ENCODE measurements at places on chromosomes 16 and 17.

DNA sequence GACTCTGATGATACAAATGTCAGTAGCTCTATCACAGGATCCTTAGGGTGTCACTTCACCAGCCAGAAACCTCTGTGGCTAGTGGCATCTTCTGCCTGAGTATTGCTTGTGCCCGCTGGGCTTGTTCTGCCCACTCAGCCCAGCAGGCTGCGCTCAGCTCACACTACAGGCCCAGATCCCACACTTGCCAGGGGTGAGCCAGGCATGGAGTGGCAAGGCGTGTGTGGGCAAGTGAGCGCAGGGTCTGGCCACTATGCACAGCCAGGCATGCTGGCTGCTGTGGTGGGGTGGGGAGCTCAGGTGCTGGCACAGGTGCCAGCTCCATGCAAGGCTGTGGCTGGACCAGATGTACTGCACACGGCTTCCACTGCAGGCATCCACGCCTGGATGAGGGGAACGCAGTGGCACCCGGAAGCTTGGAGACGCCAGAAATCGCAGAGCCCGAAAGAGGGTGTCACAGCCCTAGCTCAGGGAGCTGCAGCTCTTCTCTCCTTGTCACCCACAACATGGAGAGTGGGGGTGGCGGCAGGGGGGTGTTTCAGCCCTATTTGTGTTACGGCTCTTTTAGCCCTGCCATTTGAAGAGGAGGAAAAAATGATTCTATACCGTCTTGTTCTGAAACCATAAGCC, 10.2 kb downstream of the CFAP97D1 start:
- no peak for DNase-seq

DNA sequence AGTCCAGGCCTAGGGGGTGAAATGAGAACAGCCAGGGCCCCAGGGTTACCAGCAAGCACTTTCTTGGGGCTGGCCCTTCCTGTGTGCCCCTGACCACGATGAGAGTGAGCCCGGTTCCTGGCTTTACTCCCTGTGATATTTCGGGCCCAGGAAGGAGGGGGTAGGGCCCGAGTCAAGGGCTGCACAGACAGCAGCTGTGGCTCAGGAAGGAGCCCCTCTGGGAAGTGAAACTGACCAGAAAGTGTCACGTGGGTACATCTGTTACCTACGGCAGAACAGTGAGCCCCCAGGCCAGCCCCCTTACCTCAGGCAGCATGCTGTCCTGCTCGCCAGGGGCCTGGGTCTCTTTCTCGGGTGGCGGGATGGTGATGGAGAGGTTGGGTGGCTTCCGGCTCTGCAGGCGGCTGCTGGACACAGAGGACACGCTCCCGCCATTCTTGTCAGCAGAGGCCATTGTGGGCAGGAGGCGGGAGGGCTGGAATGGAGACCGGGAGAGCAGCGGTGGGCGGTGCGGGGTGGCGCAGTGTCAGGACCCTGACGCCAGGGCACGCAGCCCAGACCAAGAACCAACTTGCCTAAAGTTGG, 13.8 kb downstream of the AANAT start:
- no peak for DNase-seq

DNA sequence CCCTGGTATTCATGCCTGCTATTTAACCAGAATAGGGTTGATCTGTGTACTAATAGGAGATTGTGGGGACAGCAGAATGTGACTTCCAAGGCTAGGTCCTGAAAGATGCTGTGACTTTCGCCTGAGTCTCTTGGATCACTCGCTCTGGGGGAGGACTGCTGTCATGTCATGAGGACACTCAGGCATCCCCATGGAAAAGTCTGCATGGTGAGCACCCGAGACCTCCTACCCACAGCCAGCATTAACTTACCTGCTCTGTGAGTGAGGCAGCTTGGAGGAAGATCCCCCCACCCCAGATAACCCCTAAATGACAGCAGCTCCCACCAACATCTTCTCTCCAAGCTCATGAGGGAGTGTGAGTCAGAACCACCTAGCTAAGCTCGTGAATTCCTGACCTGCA, 30.3 kb upstream of the C16orf78 start:
- no peak for DNase-seq

DNA sequence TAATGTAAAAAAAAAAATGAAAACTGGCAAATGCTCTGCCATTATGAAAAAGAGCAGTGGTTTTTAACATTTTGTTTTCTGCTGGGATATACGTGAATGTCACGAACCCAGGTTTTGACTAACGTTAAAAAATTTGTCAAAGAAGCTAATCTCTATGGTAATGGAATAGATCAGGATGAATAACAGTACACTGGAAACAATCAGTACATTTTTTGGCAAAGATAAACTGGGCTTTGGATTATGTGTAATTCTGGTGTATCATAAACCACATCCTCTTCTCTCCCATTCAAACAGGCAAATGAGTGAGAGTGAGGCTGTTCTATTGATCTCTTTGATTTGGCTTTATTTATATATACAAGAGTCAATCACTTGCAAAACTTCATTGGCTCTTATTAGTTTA, 207.0 kb upstream of the IRX3 start:
- DNase-seq, result no peak

DNA sequence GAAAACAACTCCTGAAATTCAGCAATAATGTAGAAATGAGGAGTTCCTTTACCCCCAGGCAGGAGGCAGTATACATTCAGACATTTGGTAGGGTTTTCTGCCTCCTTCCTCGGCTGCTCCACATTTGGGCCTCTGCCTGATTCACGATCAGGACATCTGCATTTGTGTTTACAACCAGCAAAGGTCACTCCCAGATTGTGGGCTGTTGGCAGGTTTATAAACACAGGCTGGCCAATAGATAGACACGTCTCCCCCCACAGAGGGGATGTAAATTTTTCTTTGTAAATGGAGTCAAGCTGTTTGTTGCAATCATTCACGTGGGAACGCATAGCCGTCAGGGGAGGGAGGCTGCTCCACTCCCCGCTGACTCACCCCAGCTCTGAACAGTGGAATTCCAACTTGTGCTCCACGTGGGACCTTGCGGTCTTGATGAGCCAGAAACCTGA, 252.1 kb upstream of the N4BP1 start:
- DNase-seq, result no peak

DNA sequence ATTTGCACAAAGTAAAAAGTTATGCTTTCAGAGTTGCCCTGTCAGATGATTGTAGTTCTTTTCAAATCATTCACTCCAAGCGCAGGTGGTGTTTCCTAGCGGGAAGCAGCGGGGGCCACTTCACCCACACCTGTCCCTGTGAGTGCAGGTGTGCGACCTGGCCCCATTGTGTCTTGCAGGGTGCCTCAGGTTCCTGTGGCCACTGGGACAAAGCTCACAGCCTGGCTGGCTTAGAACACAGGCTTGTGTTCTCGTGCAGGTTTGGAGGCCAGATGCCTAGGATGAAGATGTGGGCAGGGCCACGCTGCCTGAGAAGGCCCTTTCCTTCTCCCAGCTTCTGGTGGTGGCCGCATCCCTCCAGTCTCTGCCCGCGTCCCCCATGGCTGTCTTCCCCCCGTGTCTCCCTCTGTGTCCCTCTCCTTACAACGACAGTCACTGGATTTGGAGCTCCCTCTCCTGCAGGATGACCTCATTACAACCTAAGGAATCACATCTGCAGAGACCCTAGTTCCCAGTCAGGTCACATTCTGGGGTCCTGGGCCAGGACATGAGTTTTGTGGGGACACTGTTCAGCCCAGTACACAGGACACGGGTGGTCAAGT, 90.5 kb downstream of the NPIPB11 start:
- DNase-seq, result no peak

DNA sequence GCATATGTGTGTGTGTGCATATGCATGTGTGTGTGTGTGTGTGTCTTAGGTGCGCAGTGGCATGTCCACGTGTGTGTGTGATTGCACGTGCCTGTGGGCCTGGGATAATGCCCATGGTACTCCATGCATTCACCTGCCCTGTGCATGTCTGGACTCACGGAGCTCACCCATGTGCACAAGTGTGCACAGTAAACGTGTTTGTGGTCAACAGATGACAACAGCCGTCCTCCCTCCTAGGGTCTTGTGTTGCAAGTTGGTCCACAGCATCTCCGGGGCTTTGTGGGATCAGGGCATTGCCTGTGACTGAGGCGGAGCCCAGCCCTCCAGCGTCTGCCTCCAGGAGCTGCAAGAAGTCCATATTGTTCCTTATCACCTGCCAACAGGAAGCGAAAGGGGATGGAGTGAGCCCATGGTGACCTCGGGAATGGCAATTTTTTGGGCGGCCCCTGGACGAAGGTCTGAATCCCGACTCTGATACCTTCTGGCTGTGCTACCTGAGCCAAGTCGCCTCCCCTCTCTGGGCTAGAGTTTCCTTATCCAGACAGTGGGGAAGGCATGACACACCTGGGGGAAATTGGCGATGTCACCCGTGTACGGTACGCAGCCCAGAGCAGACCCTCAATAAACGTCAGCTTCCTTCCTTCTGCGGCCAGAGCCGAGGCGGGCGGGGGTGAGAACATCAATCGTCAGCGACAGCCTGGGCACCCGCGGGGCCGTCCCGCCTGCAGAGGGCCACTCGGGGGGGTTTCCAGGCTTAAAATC, 47.6 kb downstream of the IL21R start:
- DNase-seq, result no peak

- no peak for DNase-seq
Observed at GRCh38 chr17:14427900-14428647, 127.2 kb downstream of the HS3ST3B1 start.

GRCh38 chr16:65809627-65810026, 556.9 kb upstream of the CDH5 start:
- no peak for DNase-seq

- DNase-seq, result no peak
Observed at GRCh38 chr17:44830359-44831288, 537 bp upstream of the GJC1 start.

DNA sequence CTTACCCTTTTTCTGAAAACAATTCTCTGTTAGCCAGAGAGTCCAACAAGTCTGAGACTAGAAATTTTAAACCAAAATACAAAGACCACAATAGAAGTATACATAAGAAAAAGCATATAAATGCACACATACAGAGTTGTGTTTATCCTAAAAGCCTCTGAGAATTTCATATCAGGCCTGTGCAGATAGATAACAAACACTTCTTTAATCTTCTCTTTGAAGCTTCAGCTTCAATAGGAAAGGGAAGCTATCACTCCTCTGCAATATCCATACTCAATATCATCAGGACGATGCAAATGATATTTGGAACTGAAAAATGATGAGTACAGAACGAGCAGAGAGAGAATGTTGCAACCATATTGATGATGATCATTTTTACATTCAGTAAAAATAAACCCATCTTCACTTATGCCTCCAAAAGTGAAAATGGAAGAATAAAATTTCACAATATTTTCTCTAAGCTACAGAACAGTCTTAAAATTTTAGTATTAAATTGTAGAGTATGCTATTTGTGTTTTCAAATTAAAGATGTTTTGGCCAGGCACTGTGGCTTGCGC, 61.6 kb downstream of the SKAP1 start:
- no peak for DNase-seq

GRCh38 chr16:22035153-22035552, 27.2 kb downstream of the MOSMO start:
- no peak for DNase-seq

DNA sequence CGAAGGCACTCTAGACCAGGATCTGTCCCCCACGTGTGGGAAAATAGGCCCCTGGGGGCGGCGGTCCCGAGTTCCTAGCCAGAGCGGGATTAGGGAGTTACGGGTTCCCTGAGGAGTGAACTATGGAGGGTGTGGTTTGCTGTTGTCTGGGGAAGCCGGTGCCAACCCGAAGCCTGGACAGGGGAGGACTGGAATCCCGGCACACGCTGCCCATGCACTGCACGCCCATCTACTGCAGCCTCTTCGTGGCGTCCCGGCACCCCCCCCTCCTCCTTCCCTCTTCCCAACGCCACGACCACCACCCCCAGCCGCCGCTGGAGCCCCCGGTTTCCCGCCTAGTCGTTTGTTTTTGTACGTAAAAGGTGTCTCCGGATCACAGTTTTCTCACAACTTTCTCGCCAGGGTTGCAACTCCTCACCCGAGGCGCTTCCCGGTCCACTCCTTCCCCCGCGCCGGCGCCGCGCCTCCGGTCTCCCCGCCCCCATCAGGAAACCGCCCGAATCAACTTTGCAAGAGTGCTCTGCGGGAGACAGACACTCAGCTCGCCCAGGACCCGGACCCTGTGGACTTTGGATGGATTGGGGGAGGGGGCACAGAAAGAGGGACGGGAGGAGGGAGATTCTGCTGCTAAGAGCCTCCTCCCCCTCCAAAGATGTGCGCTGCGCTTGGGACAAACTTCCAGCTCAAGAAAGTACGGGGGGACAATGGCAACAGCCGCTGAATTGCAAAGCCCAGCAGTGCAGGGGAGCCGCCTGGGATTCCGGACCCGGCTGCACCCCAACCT, 1.4 kb upstream of the LHX1 start:
- DNase-seq, result no peak

DNA sequence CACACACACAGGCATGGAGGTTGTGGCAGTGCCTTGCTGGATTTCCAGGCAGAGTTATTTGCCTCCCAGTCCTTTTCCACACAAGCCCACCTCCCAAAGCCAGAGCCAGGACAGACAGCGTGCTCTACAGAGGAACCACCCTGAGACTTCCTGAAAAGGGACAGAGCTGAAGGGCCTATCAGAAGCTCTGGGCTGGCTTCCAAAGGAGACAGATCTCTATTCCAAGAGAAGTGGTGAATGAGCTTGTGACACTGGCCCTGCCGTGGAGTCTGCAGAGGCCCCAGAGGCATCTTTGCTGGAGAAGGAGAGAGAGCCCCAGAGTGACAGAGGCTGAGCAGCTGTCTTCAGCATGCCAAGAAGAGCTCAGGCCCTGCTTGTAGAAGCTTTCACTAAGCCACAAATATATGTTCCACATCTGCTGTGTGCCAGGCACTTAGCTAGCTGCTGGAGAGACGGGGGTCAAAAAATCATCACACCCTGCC, 8.3 kb upstream of the LPCAT2 start:
- DNase-seq, result no peak

DNA sequence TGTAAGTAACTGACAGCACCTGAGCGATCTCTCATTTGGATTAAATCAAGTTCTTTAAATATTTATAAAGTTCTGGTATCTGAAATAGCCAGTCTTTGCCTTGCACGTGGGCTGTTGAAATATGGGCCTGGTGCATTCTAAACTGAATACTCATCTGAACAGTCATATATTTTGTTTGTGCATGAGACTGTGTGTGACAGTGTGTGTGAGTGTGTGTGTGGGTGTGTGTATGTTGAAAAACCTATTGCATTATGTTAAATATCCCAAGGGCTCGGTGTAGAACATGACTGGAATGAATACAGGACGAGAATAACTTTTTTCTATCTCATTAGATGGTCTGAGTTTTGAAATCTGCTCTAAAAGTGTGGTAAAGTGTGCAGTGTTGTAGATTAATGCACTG, 82.4 kb upstream of the TOX3 start:
- DNase-seq, result no peak
